Myometrial cell (primary cell): ENCODE measurements at places on chromosomes 5 and 9. TPM values are rescaled to one million over a fixed set of nuclear protein-coding genes. Genes with fewer than 3 reads are reported as not detected.

RGS7BP gene
- total RNA-seq, result not detected in 2 replicates

ANXA2R gene
- total RNA-seq, result 0.53 TPM in 1 of 2 replicates, not detected in the other

MEIKIN gene
- total RNA-seq, result not detected in 2 replicates

TEX48 gene
- total RNA-seq, result not detected in 2 replicates

ACSL6 gene
- total RNA-seq, result under 0.01 TPM in 1 of 2 replicates, not detected in the other

DIRAS2 gene
- under 0.01 and 0.18 TPM in 2 replicates for total RNA-seq

C5orf58 gene
- total RNA-seq, result not detected in 2 replicates

PCDHB10 gene
- total RNA-seq, result 0.58 TPM in 1 of 2 replicates, not detected in the other

FBP2 gene
- 0.29 TPM in 1 of 2 replicates, not detected in the other for total RNA-seq

RRAGA gene
- 72.1 and 77.1 TPM in 2 replicates for total RNA-seq

LURAP1L gene
- total RNA-seq, result 2.8 and 4.3 TPM in 2 replicates

SLCO6A1 gene
- not detected in 2 replicates for total RNA-seq

ANKRD55 gene
- total RNA-seq, result not detected in 2 replicates

BNC2 gene
- 18.1 and 21.0 TPM in 2 replicates for total RNA-seq

ANKRD34B gene
- total RNA-seq, result not detected in 2 replicates

PCDHGB3 gene
- 0.58 and 0.71 TPM in 2 replicates for total RNA-seq

B4GALT1 gene
- total RNA-seq, result 45.8 and 49.4 TPM in 2 replicates
